ENCODE measurements at places on chromosomes 7 and 10.

DNA sequence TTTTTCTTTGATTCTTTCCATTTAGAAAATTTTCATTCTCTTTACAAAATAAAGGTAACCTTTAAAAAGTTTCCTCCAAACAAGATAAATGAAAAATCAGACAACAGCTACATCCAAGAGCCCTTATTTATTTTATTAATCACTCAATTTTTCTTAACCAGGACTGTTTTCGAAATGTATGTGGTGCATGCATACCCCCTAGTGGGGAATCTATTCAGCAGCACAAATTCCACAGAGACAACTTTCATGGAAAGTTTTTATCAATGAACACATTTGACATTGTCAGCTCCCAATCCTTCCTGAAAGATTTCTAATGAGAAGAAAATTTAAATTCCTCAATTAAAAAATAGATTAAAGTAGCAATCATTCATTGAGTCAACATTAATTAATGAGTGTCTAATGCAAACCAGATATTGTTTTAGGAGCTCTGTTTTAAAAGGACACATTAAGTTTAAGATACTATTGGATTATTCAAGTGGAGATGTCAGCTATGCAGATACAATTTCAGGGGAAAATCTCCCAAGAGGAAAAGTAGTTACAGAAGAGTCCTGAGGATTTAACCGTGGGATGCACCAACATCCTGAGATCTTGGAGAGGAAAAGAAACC lies 5.2 kb upstream of the HTR7 start:
- DNase-seq = no peak

DNA sequence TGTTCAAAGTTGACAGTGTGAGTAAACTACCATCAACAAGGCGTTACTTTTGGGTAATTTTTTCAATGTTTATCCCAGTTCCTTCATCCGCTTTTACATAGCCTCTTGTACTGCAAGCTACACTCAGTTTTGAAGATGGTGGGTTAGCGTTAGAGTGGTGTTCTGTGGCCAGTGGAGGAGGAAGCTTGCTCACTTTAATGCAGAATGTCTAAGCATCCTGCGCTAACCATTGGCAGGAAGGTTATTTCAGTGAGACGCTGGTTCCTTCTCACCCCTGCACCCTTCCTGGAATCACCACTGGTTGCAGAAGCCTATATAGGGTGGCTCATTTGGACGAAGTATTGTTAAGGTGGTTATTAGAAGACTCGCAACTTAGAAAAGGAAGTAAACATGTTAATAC lies 159.1 kb downstream of the CELF2 start:
- DNase-seq = no peak

DNA sequence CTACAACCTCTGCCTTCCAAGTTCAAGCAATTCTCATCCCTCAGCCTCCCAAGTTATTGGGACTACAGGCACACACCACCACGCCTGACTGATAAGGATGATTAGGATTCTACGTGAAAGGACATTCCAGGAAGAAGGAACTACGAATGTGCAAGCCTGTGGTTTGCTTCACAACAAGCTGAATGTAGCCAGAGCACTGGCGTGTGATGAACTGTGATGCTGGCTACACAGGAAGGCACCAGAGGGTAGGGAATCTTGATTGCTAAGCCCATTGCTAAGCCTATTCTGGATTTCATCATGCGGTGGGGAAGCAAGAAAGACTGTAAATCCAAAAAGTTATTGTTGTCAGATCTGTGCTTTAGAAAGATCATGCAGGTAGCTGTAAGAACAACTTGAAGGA lies 72.3 kb upstream of the SRRM3 start:
- DNase-seq = no peak

DNA sequence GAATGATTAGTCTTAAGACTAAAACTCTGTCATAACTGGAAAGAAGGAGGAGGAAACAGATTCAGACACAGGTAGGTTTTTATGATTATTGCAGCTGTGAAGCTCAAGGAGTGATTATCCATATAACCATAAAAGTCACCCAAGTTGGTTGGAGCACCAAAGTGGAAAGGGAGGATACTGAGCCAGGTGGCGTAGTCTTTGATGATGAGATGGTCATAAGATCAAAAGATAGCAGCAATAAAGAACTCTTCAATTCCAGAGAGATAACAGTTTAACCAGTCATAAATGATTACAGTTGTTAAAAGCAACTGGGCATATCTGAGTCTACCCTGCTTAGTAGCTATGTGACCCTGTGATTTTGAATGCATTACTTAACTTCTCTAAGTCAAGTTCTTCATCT lies 8.4 kb downstream of the ABCB1 start:
- DNase-seq = no peak

DNA sequence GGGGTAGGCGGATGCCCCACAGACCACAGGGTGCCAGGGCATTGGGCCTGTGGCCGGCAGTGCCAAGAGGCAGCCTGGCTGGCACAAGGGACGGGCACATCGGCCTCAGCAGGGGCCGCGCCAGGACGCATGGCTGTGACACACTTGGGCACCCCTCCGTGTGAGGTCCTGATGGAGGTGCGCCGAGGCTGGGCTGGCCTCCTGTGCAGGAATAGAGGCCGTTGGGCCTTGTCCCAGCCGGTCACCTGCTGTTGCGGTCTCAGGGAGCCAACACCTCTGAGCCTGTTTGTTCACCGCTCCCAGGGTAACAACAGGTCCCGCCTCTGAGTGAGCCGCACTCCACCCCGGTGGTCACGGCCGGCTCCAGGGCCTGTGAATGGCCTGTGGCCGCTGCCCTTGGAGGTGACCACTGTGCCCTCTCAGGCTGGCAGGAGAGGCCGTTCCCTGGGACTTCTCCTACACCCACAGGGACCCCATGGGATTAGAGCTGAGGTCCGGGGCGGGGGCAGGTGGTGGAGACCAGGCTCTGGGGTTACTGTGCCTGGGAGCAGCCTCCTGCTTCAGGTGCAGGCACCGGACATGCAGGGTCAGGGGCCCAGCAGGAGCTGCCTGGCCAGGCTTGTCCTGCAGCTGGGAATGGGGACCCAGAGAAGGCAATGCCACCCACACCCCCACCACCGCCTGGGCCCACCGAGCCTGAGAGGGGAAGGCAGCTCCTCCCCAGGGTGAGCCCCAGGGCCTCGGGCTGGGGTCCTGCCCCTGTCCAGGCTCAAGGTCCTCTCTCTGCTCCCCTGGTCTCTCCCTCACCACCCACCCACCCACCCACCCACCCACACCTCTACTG lies 12.0 kb downstream of the PWWP2B start:
- no peak for DNase-seq

DNA sequence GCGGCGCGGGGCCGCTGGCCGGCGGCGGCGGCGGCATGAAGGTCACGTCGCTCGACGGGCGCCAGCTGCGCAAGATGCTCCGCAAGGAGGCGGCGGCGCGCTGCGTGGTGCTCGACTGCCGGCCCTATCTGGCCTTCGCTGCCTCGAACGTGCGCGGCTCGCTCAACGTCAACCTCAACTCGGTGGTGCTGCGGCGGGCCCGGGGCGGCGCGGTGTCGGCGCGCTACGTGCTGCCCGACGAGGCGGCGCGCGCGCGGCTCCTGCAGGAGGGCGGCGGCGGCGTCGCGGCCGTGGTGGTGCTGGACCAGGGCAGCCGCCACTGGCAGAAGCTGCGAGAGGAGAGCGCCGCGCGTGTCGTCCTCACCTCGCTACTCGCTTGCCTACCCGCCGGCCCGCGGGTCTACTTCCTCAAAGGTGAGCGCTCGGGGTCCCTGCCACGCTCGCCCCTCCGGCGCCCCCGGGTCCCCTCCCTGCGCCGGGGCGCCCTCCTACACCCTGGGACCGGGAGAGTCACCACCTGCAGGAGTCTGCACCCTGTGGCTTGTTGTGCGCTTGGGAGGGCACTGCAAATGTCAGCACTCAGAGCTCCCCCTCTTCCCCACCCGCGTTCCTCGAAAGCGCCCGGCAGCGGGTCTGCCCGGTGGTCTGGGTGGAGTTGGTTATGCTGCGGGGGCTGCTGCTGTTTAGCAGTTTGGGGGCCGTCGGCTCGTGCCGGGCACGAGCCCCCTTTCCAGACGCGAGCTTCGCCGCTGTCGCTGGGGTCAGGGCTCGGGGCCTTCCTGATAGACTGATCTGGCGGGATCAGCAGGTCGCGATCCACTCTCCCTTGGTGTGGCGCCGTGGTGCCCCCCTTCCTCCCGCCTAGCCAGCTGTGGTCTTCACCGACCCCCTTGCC lies 627 bp downstream of the DUSP5 start:
- no peak for DNase-seq

Measured in D721Med (cell line).